ENCODE measurements at places on chromosomes 3 and 15.

GRCh38 chr3:122353215-122353614 is 28.2 kb downstream of the CSTA start:
- no peak for DNase-seq

- DNase-seq = no peak
These were observed 65.1 kb upstream of the LCTL start for GRCh38 chr15:66630801-66631351.

GRCh38 chr15:51071578-51071977 is 23.1 kb downstream of the TNFAIP8L3 start:
- no peak for DNase-seq

DNA sequence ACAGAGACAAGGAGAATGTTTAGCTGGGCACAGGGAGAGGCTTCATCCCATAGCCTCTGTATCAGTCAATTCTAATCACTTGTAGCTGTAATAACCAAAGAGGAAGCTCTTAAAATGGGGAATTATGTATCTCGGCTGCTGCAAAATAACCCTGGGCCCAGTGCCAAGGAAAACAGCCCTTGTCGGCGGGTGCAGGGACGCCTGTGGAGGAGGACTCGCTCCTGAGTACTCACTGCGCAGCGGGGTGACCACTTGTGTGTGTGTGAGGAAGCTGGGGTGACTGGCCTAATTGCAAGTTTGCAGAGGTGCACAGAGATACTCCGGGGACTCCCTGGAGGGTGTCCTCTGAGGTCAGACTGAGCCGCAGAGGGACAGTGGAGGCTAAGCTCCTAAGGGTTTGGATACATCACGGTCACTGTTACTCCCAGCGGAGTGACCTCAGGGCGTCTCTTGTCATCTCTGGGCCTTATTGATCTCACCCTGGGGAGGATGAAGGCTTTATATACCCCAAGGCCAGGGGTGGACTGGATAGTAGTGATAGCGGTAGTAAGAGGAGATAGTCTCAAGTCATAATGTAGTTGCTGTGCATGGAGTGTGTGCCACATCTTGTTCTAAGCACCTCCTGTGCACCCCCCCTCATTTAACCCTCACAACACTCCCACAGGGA is 37.2 kb downstream of the SLC6A6 start:
- no peak for DNase-seq

DNA sequence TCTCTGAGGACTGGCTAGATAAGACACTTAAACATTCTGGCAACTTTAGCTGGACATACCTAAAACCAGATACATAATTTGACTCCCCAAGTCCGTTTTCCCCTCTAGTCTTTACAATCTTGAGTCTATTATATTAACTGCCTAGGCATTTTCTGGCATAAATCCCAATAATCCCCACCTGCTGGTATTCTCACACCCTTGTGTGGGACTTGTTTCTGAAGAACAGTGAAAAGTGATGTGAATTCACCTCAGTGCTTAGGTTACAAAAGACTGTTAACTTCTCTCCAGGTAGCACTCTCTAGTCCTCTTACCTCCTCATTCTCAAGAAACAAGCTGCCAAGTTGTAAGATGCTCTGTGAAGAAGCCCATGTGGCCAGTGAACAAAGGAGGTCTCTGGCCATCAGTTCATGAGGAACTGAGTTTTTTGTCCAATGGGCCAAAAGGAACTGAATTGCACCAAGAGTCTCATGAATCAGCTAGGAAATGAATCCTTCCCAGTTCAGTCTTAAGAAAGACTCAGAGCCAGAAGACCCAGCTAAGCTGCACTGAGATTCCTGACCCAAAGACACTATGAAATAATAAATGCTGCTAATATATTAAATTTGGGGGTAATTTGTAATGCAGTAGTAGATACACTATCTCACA is 4.1 kb downstream of the OSBPL11 start:
- no peak for DNase-seq

GRCh38 chr3:61919371-61919770 is 358.0 kb downstream of the PTPRG start:
- DNase-seq = no peak

Data from T-helper 2 cell (primary cell).